ENCODE measurements at places on chromosomes 2 and 18. TPM values are rescaled to one million over a fixed set of nuclear protein-coding genes. Genes with fewer than 3 reads are reported as not detected.

Gene ALPG
- total RNA-seq = not detected

- no peak for DNase-seq
Observed at GRCh38 chr18:69596345-69596744, 195.7 kb downstream of the DOK6 start.

DNA sequence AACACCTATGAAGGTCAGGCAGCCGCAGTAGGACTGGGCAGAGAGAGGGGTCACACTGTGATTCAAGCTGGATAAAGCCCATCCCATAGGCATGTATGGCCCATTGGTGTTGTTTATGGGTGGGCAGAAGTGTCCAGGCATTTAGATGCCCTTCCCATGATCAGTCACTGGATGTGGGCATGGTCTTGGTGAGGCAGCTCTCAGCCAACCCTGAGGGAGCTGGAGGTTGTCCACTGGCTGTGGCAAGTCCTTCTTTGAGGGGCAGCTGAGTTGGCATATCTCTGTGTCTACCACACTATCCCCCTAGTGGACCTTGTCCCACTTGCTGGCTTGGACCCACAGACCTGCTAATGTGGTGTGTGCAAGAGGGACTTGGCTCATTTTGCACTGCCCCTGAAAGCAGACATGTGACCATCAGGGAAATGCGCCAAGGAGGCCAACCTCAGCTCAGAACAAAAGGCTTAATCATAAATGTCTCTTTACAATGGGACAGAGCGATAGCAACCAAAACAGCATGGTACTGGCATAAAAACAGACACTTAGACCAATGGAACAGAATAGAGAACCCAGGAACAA lies 82.0 kb downstream of the TMEM17 start:
- DNase-seq = no peak

DNA sequence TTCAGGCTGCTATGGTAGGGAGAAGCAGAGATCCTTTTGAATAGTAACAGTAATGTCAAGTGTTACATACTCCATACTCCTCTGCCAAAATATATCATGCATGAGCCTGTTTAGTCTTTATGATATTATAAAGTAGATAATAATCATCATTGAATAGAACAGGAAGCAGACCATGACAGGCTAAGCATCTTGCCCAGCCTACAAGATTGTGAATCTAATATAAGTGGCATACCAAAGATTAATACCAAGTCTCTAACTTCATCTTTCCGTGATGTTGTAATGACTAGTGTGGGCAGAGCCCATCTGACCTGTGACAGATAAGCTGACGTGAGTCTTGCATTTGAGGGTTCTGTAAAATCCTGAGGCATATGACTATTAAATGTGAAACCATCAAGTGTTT lies 13.1 kb downstream of the NDUFB3 start:
- DNase-seq = no peak
